Kidney (tissue), 22 donors: ENCODE measurements at places on chromosomes 4 and X.

- DNase-seq = no peak
Observed at GRCh38 chrX:14775416-14775815, 97.5 kb downstream of the FANCB start.

GRCh38 chr4:100356172-100356571 lies 161.7 kb downstream of the EMCN start:
- no peak for DNase-seq

DNA sequence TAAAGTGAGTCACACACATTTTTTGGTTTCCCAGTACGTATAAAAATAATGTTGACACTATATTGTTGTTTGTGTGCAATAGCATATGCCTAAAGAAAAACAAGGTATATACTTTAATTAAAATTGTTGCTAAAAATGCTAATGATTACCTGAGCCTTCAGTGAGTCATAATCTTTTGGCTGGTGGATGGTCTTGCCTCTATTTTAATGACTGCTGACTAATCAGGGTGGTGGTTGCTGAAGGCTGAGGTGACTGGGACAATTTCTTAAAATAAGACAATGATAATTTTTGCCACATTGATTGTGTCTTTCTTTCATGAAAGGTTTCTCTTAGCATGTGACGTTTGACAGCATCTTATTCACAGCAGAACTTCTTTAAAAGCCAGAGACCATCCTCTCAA lies 21.0 kb upstream of the ANXA10 start:
- DNase-seq = no peak

DNA sequence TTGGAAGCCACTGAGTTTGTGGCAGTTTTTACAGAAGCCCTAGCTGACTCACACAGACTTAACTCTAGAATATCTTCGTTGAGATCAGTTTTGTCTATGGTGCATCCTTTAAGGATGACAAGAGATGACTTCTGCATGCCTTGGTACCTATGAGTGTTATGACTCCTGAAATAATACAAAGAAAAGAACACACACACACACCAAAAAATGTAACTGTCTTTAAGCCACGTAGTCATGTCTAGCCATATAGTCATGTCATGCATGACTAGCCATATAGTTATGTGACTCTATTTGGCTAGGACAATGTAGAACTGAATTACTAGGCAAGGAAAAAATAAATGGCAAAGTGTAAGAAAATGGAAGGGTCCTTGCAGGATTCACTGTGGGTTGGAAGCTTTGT lies 447.8 kb downstream of the NLGN4X start:
- no peak for DNase-seq

DNA sequence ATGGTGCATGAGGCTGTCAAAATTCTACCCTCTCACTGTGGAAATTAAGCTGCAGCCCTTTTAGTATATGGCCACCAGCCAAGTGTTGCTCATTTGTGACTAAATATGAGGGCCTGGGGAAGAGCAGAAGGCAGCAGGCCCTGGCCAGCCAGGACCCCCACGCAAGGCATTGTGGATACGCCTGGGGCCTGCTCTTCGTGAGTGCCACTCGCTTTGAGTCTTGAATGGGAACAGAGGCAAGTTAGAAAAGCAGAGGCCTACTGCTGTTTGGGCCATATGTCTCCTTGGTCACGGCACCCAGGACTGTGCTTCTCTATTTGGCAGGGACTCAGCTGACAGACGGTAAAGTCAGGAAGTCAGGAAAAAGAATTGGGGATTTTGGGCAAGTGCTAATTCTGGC lies 10.9 kb downstream of the RTL5 start:
- no peak for DNase-seq

DNA sequence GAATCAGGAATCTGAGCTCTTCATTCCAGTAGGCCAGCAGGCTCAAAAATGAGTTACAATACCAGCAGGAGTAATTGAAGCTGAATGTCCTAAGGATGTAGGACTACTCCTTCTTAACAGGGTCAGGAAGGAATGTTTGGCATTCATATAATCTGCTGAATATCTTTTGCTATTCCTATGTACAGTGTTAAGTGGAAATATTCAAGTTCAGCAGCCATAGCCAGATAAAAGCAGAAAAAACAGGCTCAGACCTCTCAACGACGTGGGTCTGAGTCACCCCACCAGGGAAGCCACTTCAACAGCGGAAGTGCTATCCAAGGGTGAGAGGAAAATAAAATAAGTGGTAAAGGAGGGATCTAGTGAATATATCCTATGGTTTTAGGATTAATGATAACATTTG lies 577.0 kb downstream of the SPOCK3 start:
- DNase-seq = no peak

DNA sequence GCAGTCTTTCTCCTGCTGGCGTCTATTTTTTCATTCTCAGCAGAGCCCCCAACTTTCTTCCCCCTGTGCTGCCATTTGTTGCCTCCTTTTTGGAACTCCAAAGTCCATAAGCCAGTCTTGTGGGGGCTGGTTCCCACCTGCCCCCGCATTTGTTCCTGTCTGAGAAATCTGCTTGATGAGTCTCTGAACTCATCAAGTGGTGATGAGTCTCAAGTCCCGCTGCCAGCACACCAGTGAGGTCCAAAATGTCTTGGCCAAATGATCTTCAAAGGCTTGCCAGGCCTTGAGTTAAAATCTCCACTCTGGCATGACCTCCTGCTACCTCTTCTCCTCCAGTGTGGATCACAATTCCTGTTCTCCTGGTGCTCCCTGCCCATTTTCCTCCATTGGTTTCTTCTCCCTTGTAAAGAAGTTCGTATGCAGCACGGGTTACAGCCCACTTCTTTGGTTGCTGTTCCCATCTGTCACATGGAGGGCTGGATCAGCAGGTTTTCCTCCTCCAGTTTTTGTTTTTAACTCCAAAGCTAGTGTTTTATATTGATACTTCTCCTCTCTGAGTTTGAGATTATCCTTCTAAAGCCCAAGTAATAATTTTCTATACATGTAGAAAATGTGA lies 72.7 kb upstream of the LIMCH1 start:
- DNase-seq = no peak

- DNase-seq = peak; percentile 58
Observed at GRCh38 chr4:156298230-156298629, 344.6 kb upstream of the CTSO start.

GRCh38 chr4:81052119-81053068 lies 21.9 kb downstream of the BMP3 start:
- DNase-seq = no peak

DNA sequence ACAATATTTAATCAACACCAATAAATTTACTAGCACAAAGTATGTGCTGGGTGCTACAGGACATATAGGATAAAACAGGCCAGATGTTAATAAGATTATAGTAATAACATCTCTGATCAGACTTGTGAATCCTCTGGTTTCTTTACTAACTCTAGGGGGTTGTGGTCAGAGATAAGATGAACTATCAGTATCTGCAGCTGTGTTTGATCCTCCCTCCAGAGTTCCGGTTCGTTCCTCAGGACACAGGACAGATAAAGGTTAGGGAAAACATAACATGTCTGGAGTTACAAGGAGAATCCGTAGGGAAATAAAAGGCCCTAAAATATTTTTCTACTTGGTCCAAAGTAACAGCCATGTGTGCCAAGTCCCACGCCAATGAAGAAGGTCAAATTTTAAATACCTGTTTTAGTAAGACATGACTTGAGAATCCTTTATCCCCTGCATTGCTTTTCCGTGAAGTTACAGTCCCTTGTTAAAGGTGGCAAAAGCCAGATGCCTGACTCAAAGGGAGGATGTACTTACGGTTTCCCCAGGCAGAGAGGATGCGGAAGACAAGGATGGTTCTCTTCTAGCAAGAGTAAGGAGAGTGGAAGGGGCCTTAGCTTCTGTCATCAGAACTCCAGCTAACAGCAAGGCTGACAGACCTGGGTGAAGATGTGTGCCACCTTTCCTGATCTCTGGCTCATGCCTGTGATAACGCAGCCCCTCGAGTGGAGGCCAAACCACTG lies 44.4 kb downstream of the KIAA0232 start:
- DNase-seq = no peak

GRCh38 chr4:2781911-2782310 lies 11.0 kb upstream of the SH3BP2 start:
- DNase-seq = no peak

- no peak for DNase-seq
Observed at GRCh38 chrX:14919407-14919806, 46.2 kb downstream of the MOSPD2 start.

- peak; percentile 78 for DNase-seq
Observed at GRCh38 chr4:121696170-121696580, 605 bp downstream of the ANXA5 start.

- no peak for DNase-seq
Observed at GRCh38 chr4:30753316-30753715, 33.1 kb downstream of the PCDH7 start.

GRCh38 chr4:112523008-112523721 lies 7.2 kb upstream of the NEUROG2 start:
- DNase-seq = no peak
